GOT3 (cell line): ENCODE measurements at places on chromosomes 13 and 19.
A peak's percentile ranks its signal among the peaks of the same experiment; 100 is the strongest.

- no peak for DNase-seq
Measured at GRCh38 chr19:36460046-36460445, 29.3 kb downstream of the ZNF566 start.

- DNase-seq: no peak
Measured at GRCh38 chr19:49224879-49225278, 67.3 kb downstream of the TRPM4 start.

GRCh38 chr19:49155005-49155819 is at the start of gene HRC:
Gene HRC, minus strand, starts transcription at chr19:49155396. Its CDS starts 159 bp downstream, at chr19:49155237.
- DNase-seq: no peak

- DNase-seq: no peak
Measured at GRCh38 chr13:30926781-30927180, 5.7 kb upstream of the TEX26 start.

GRCh38 chr13:62524498-62524897 is 1108.8 kb upstream of the PCDH20 start:
- no peak for DNase-seq

- DNase-seq: no peak
Measured at GRCh38 chr13:94854688-94855087, 142.3 kb upstream of the SOX21 start.

- no peak for DNase-seq
Measured at GRCh38 chr13:41785402-41786172, 175.3 kb downstream of the VWA8 start.

DNA sequence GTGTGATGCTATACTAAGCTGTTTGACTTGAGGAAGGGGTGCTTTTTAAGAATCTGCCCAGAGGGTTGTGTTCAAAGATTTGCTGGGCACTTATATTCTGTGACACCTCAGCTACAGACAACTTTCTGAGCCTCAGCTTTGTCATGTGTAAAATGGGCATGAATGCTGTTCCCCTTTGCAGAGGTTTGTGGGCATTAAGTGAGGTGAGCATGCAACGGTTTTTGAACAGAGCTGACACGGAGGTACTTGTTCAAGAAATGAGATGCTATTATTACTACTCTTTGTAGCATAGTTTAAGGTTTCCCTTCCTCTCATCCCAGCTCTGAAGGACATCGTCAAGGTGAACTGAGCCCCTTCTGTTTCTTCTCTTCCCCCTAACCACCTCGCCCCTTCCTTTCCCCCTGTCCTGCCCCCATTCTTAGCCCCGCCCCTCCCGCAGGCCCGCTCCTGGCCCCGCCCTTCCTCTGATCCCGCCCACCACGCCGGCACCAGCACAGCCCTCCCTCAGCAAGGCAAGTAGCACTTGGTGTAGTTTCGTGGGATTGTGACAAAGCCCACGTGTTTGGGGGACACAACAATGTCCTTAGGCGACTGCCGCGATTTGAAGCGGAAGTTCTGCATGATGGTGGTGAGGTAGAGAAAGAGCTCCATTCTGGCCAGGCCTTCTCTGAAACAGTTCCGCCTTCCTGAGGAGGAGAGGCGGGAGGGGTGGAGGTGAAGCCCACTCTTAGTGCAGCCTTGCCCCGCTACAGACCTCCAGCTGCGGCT is 26.1 kb upstream of the CYP2A7 start:
- DNase-seq: no peak

DNA sequence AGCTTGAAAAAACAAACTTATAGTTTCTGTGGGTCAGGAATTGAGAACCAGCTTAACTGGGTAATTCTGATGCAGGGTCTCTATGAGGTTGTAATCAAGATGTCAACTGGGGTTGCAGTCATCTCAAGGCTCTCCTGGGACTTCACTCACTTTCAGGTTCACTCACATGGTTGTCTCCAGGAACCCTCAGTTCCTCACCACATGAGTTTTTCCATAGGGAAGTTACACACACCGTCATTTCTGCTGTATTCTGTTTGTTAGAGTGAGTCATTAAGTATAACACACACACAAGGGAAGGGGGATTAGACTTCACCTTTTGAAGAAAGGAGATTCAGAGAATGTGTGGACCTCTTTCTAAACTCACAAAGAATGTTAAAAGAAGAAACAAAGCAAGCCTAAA is 34.9 kb upstream of the MLNR start:
- no peak for DNase-seq

DNA sequence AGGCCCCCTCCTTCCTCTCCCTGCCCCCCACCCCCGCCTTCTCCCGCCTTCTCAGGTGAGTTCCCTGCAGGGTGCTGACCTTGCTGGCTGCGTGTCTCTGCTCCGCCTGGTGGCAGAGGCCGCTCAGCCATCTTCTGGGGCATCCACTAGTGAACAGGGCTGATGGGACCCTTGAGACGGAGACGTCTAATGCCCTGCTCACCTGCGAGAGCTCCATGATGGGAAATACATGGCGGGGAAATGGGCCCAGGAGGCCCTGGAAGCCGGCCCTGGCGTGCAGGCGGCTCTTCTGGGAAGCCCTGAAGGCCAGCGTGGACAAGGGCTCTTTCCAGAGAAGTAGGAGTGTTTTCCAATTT is 15.2 kb upstream of the F7 start:
- DNase-seq: no peak

DNA sequence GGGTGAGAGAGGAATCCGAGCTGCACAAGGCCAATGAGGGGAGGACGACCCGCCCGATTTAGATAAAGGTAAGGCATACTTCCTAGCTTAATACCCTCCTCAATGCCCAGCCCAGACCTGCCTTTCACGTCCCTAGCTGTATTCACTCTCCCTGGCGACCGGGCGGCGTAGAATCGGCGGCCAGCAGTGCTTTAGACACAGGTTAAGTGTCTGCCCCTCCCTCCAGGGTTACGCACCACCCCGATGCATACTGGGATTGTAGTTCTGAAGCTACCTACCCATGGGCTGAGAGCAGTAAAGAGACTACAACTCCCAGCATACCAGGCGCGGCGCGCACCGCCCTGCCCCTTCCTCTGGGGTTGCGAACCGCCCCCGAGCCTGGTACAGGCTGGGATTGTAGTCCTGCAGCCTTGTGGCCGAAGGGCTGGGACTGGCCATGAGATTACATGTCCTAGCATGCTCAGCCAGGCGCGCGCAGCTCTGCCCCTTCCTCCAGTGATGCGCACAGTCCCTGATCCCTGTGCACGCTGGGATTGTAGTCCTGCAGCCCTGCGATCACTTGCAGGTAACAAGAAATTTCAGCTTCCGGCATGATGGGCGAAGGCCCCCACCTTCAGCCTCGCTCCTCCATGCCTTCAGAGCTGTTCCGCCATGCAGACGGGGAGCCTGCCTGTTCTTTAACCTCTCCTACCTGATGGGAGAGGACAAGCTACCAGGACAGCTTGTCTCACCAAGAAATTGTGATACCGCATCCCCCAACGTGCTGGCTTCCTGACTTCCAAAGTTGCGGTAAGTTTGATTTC is 43.5 kb upstream of the ZNF14 start:
- peak; percentile 83 for DNase-seq

- DNase-seq: no peak
Measured at GRCh38 chr19:35000647-35001501, 751 bp downstream of the GRAMD1A start.

DNA sequence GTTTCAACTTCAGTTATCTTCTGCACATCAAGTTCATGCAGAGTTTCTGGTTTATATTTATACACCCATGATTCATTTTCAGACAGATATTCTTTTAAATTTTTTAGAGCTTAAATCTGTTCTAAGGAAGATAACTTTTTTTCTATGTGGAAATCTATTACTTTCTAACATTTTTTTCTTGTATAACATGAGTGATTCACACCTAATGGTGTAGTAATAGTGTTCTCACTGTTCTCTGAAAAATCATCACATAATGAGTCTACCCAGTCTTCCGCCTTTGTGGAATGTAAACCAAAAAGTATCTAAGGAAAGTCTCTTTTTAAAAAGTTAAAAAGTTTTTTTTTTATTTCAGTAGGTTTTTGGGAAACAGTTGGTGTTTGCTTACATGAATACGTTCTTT is 70.8 kb downstream of the FNDC3A start:
- DNase-seq: no peak

DNA sequence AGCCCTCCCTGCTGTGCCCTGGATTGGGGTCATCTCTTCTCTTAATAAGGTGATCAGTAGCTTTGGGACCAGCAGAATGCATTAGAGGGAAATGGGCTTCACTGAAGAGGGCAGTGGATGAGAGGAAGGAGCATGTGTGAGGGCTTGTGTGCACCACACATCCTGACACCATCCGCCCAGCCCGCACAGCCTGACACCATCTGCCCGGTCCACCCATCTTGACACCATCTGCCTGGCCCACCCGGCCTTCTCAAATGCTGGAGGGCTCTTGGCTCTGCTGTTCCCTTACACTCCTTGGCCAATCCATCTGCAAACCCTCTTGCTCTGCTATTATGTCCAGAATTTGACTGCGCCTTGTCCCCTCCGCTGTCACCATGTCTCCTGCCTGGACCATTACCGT is 41.8 kb downstream of the BICRA start:
- no peak for DNase-seq

DNA sequence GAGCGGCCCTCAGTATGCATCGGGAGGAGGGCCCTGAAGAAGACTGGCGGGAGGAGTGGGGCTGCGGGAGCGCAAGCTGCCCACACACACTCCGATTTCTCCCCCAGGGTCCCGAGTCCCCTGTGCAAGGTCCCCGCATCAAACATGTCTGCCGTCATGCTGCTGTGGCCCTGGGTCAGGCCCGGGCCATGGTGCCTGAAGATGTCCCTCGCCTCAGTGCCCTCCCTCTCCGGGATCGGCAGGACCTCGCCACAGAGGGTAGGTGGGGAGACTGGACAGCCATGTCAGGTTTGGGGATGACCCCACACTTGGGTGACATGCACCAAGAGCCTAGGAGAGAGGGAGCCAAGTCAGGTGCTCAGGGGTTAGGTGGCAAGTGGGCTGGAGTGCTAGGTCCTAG is 4.7 kb downstream of the KMT2B start:
- DNase-seq: no peak

DNA sequence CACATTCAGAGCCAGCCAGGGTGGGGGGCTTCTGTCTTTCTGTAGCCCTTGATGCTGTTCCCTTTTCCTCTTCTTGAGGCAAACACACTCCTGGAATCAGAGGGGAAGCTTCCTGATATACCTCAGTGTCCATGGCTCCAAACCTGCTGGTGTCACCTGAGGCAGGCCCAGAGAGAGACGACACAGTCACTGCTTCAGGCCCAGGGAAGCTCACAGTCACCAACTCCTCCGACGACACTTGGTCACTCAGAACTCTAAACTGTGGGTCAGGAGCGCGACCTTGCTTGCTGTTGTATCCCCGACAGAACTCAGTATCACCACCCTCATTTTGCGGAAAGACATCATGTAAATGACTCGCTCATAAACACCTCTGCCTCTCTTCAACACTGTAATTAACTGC is 1.1 kb downstream of the ATP13A1 start:
- no peak for DNase-seq

GRCh38 chr19:17358395-17358794 is 18.7 kb downstream of the PLVAP start:
- no peak for DNase-seq

DNA sequence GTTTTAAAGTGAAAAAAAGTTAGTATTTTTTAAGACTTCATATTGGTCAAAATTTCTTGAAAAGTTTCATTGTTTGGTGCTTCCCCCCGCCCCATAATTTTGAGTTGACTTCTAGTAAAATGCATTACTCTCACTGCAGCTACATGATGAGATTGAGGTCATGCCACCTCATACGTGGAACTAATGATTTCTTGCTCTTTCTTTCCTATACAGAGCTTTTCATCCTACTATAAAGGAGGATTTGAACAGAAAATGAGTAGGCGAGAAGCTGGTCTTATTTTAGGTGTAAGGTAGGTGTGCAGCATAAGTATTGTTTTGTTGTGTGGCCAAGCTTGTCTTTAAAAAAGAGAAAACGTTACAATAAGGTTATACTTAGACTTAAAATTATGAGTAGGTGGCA is 55.0 kb downstream of the DNAJC15 start:
- DNase-seq: no peak

- no peak for DNase-seq
Measured at GRCh38 chr19:49200238-49200862, 42.8 kb downstream of the TRPM4 start.

DNA sequence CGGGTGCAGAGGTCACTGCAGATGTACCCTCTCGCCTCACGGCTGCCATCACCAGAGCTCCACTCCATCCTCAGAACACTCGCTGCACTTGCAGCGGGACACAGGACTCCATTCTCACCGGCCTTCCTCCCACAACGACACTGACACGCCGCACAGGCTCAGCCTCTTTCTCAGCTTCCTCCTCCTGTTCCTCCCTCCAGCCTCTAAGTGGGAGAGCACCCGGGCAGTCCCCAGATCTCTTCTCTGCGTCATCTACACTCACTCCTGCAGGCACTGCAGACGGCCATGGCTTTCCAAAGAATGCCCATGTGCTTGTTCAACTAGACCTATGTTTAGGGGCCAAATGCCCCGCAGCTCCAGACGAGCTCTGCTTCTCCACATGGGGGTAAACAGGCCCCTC is 14.3 kb upstream of the FKRP start:
- no peak for DNase-seq

- no peak for DNase-seq
Measured at GRCh38 chr13:106038752-106039151, 496.7 kb downstream of the EFNB2 start.

DNA sequence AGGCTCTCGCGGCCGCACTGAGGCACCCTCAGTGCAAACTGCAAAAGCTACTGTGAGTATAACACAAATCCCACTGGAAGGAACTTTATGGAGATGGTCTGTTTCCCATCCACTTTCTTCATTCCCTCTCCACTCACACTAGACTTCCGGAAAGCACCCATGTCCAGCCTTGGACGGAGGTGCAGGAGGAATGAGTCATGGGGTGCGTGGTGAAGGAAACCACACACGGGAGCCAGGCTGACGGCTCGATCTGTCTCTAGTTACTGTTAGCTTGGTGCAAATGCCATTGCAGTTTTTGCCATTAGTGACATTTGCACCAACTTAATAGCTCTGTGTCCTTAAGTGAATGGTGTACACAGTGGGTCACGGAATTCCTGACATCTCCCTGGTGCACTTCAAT is 14.6 kb downstream of the NLRP8 start:
- no peak for DNase-seq

DNA sequence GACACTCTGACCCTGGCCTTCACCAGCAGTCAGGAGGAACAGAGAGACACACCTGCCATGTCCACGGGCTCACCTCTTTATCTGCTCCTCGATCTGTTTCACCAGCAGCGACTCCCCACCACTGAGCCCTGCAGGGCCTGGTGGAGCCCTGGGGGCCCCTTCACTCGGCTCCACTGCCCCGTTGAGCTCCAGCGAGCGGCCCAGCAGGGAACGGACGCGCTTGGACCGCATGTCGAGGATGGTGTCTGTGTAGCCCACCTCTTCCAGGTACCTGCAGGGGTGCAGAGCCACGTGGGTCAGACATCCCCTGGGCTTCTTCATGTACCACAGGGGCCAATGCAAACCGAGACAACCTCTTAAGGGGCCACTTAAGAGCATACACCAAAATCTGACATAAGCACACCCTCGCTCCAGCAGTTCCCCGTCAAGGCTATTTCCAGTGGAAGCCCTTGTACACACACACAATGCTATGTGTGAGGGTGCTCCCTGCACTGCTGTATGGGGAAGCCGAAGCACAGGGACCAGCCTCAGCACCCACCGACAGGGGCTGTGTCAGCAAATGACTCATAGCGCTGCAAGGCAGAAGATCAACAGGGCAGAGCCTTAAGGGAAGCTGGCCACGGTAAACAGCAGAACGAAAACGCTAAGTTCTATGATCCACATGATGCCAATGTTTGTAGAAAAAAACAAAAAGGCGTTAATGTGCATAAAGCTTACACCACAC is 12.7 kb upstream of the FKRP start:
- no peak for DNase-seq

- DNase-seq: no peak
Measured at GRCh38 chr13:34523406-34523805, 418.7 kb upstream of the NBEA start.

GRCh38 chr13:20127562-20128458 is 33.0 kb downstream of the GJA3 start:
- no peak for DNase-seq
